ENCODE measurements at places on chromosomes 11 and 22. TPM values are rescaled to one million over a fixed set of nuclear protein-coding genes. Genes with fewer than 3 reads are reported as not detected.

Gene APOL5
- not detected for total RNA-seq

Gene SREBF2
- total RNA-seq = 93.0 TPM

Gene FAM180B
- not detected for total RNA-seq

Gene OR51B5
- total RNA-seq = not detected

Gene SIAE
- 4.8 TPM for total RNA-seq

Gene PTPN5
- not detected for total RNA-seq

Gene L3MBTL2
- total RNA-seq = 42.2 TPM

Gene PDGFB
- total RNA-seq = 0.18 TPM

Gene MPZL2
- 12.2 TPM for total RNA-seq

Gene APBB1
- total RNA-seq = 51.7 TPM

Gene AQP11
- total RNA-seq = 0.21 TPM

Gene CCDC81
- 0.42 TPM for total RNA-seq

Gene AIFM3
- total RNA-seq = 0.39 TPM

Gene SEPTIN3
- 0.37 TPM for total RNA-seq

Gene SPON1
- 0.47 TPM for total RNA-seq

Gene PNPLA3
- total RNA-seq = not detected

Gene KDM4D
- total RNA-seq = 0.90 TPM

Gene OR52A1
- total RNA-seq = not detected
